COLO829 (cell line): ENCODE measurements at places on chromosomes 12 and 14.
A peak's percentile ranks its signal among the peaks of the same experiment; 100 is the strongest.

DNA sequence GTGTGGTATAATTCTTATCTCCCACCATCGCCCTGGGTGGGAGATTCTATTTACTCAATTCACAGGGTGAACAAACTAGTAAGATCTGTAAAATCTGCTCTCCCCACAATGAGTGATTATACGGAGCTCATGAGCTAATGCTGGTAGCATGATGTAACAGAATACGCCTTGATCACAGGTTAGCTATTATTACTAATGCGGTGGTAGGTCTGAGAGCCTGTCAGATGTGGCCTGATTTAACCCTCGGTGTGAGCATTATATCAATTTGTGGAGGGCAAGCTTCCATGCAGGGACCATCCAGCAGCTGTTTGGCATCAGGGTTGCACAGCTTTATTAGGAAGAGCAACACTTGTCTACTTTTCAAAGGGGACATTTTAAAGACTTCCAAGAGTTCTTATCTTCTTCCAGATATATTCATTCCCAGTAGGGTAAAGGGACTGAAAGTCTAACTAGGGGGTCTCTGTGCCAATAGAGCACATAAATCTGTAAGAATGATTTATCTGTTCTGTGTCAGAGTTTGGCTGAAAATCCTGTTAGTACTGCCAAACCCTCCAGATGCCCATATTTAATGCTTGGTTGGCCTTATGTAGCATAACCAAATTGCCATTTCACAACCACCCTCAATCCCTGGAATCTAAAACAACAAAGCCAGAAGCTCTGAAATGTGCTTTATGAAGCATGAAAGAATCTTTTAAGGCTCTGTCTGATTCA lies 18.7 kb downstream of the TSHR start:
- DNase-seq = peak; percentile 10

GRCh38 chr14:64758691-64759554 lies 54.7 kb downstream of the PLEKHG3 start:
- peak; percentile 94 for DNase-seq

GRCh38 chr12:15988983-15989755 lies 78.0 kb downstream of the DERA start:
- DNase-seq = no peak

DNA sequence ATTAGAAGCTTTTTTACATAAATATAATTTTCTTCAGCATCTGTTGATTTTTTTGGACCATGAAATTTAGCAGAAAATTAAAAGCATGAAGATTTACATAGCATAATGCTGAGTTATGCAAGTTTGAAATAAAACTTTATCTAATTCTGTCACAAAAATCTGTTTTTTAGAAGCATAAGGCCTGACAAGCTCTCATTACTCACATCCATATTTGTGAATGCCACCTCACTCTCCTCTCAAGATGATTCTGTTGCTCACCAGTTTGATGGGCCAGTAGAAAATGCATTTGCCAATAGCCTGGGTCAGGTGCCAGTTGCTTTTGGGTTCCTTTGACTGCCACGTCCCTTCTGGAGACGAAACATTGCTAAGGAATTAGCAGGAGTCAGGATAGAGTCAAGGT lies 181.5 kb upstream of the ATP2B1 start:
- DNase-seq = no peak

GRCh38 chr14:35988972-35989690 lies 163.0 kb downstream of the BRMS1L start:
- DNase-seq = no peak

DNA sequence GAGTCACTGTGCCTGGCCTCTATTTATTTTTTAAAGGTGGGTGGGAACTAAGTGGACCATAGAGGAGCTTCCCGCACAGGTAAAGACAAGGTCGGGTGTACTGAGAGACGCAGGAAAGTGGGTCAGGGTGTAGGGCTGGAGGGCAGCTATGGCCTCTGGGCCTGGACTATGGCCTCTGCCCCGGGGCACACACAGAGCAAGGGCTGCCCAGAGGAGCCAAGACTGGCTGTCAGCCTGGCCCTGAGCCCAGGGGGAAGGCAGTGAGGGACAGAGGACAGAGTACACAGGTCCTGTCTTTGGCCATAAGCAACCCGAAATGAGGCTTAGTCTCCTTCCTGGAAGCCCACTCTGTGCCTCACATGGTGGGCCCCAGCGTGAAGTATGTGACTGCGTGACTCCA lies 102.1 kb upstream of the PRB2 start:
- no peak for DNase-seq

GRCh38 chr12:107328442-107329133 lies 235.2 kb upstream of the CRY1 start:
- DNase-seq = no peak

DNA sequence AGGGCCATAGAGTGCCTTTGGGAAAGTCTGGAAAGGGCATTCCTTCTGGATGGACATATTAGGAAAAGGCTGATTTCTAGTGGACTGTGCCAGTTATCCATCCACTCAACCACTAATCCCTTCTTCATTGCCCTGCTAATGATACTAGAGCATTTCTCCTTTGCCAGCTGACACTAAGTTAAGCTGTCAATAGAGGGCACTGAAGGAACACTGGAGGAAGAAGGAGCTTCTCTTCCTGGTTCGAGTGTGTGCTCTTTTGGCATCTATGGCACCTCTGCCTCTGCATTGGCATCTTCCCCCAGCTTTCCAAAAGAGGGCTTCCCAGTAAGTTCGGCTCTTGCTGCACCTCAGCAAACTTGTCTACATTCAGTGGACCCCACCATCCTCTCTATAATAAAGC lies 165.4 kb downstream of the DERA start:
- DNase-seq = peak; percentile 58

GRCh38 chr14:65422088-65422834 lies 9.7 kb downstream of the FUT8 start:
- no peak for DNase-seq

DNA sequence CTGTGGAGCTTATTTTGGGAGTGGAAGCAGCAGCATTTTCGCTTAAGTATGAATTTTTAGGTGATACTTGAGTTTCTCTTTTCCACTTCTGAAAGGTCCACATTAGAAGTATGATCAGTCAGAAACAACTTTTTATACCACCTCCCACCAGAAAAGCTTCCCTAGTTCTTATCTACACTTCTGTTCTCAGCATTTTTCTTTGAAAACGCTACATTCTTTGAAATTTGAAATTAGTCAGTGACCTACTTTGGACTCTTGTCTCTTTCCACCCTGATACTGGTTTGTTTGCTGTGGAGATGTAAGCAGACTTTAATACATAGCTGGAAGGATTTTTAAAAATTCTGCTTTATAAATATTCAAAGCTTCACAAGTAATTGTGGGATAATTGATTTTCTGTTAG lies 22.2 kb downstream of the PCBP2 start:
- no peak for DNase-seq

DNA sequence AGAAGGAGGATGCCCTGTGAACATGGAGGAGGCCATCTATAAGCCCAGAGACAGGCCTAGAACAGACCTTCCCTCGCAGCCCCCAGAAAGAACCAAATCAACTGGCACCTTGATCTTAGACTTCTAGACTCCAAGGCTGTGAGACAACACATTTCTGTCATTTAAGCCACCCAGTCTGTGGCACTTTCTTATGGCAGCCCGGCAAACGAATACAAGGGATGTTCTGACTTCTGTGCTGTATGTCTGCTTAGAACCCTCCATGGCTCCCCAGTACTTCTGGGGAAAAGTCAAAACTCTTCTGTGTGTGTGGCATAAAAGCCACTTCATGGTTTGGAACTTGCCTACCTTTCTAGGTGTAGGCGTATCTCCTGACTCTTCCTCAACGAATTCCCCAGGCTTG lies 42.9 kb downstream of the RBM19 start:
- no peak for DNase-seq

GRCh38 chr12:107760207-107760808 lies 629 bp downstream of the PRDM4 start:
- DNase-seq = no peak

DNA sequence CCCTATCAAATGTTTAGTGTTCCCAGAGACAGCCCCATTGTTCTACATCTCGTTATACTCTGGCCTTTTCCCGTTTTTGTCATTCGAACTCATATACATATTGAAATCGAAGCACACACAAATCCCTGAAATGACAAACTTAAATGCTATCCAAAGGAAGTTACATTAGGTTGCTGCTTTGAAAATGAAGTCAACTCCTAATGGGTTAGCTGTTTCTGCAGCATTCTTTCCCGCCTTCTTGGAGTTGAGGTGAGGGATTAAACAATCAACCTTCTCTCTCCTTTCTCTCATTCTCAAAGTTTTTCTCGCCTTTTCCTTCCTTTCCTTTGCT lies 642 bp upstream of the PHC1 start:
- no peak for DNase-seq

GRCh38 chr12:67525617-67525884 lies 123.0 kb upstream of the DYRK2 start:
- DNase-seq = no peak

DNA sequence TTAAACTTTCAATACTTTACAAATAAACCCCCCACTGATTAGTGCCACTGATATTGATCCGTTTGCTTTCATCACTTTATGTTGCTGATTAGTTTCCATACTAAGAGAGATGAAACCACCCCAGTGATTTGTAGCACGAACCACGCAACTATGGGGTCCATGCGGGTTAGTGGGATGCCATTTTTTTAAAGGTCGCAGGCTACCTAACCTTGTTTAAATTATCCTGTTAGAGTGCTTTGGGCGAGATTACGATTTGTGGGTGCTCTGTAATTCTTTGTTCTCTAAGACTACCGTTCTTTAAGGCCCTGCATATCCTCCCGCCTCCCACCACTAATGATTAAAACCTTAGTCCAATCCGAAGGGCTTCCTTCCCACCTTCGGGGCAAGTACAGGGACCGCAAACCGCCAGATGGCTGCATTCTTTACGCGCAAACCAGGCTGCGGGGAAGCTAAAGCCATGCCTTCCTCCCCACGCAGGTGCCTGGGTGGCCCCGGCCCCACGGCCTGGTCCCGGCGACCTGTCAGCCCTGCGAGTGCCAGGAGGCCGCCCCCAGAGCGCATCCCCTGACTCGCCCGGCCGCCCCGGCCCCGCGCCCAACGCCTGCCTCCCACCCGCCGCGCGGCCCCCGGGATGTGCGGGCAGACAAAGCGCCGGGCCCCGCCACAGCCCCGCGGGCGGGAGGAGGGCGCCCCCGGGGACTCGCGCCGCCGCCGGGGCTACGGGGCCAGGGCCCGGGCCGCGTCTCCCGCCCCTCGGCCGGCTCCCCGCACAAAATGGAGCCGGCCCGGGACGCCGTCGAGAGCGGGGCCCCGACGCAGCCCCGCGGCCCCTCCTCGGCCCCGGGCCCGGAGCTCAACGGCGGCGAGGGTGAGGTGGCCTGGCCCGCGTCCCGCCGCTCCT lies 759 bp downstream of the NFYB start:
- DNase-seq = no peak

GRCh38 chr12:130281153-130281799 lies 56.4 kb upstream of the PIWIL1 start:
- DNase-seq = peak; percentile 29

DNA sequence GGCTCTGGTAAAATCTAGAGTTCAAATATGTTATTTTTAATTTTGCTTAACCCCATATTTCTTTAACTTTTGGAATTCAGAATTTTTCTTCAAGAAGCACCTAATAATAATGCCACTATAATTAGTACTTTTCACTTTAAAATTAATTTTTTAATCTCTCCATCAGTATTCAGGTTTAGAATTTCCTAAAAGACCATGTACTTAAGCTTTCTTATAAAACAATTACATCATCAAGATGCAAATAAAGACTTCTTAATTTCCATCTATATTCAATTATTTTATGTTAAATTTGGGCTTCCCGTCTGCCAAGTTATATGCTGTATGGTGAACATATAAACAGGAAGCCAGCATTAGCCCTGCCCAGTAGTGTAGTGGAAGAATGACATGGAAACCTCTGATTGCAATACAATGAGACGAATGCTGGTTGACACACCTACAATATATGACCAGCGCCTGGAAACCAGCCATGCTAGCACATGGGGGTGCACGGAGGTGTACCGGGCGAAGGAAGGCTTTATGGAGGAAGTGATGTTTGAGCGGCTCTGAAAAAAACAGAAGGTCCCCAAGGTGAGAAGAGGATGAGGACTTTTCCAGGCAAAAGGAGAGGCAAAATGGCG lies 82.2 kb downstream of the LLPH start:
- no peak for DNase-seq

- peak; percentile 37 for DNase-seq
Observed at GRCh38 chr12:46933947-46934346, 108.2 kb upstream of the SLC38A4 start.

DNA sequence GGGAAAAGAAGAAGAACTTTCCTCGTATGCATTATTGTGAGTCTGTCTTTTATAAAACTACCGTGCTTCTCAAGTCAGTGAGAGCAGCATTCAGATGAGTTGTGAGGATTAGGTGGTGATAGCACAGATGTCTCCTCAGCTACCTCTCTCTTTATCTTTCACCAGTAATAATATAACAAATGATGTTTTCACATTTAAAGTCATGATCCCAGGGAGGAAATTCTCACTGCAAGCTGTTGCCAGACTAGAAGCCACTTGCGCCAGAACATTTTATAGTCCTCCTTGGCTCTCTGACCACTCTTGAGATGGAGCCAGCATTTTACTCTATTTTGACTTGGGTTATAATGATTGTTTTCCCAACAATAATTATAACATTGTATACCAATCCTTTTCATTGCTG lies 443.1 kb downstream of the AEBP2 start:
- no peak for DNase-seq

DNA sequence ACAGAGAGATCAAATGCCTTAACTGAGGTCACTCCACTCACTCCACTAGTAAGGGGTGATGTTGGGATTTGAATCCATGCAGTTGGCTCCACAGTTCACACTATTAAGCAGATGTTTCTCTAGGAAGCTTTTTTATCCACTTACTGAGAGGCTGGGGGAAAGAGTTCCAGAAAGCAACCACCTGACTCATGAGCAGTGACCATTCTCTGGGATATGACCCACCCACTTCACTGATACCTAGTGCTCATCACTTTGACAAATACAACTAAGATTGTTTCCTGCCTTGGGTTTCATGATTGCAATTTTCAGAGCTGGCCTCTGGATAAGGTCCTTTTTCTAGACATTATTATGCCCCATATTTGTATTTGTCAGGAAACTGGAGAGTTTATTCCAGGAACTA lies 152.1 kb upstream of the PLEKHG7 start:
- DNase-seq = no peak

- DNase-seq = peak; percentile 54
Observed at GRCh38 chr12:10213168-10214135, 775 bp downstream of the GABARAPL1 start.

DNA sequence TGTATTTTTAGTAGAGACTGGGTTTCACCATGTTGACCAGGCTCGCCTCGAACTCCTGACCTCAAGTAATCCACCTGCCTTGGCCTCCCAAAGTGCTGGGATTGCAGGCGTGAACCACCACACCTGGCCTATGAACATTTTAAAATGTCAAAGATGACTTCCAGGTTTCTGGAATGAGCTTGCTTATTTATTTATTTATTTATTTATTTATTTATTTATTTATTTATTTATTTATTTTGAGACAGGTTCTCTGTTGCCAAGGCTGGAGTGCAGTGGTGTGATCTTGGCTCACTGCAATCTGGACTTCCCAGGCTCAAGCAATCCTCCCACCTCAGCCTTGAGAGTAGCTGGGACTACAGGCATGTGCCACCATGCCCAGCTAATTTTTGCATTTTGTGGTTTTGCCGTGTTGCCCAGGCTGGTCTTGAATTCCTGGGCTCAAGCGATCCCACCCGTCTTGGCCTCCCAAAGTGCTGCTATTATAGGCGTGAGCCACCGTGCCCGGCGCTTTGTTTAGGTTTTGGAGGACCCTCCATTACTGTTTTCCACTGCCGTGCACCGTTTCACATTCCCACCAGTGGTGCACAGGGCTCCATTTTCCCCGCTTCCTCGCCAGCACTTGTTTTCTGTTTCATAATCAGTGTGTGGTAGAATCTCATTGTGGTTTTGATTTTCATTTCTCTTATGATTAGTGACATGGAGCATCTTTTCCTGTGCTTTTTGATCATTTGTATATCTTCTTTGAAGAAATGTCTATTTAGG lies 6.4 kb upstream of the CFAP251 start:
- no peak for DNase-seq
